Stimulated activated CD4-positive, alpha-beta T cell treated with anti-CD3 and anti-CD28 coated beads, Interleukin-15, amount 100 ng/mL, for 24 hours (primary cell): ENCODE measurements at places on chromosomes 6 and 20.

DNA sequence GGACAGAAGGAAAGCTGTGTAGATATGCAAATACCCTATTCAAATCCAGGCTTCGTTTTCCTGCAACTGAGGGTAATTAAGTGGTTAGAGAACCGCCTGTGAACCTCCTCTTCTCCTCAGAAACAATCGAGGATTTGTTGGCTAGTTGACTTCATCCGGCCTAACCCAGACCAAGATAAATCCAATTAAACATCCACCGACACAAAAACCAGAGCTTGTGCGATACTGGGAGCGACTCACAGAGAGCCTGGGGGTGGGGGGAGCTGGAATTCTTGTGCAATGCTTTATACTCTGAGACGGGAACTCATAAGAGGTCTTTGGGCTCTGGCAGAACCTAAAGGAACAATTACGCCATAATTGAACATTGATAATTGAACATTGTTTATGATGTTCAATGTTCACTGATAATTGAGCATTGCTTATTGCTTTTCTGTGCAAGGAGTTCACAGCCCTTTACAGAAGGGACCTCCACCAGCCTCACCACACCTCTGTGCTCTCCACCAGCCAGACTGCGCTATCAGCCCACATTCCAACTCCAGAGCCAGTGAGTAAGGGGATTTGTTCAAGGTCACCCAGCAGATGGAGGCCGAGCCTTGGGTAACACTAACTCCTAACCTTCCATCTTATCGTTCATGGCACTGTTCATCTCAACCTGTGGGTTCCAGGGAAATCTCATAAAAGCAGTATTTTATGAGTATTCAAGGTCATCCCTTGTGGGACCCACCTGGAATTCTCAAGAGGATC is 429.6 kb upstream of the JARID2 start:
- DNase-seq = no peak

DNA sequence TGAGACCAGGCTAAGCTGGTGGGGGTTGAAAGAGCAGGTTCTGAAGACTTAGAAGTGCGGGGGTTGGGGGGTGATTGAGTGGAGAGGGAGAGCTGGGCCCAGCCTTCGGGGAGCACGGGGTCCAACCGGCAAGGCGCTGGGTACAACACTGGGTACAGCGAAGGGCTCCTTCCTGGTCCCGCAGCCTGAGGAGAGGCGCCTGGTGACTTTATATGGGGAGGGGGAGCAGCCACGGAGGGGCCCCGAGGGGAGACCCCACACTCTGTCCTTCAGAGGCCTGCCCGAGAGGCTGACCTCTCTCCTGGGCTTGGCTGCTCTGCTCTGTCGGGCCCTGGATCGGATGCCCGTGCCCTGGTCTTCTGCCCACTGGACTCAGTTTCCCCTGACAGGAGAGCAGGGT is 10.4 kb upstream of the NTSR1 start:
- DNase-seq = no peak

DNA sequence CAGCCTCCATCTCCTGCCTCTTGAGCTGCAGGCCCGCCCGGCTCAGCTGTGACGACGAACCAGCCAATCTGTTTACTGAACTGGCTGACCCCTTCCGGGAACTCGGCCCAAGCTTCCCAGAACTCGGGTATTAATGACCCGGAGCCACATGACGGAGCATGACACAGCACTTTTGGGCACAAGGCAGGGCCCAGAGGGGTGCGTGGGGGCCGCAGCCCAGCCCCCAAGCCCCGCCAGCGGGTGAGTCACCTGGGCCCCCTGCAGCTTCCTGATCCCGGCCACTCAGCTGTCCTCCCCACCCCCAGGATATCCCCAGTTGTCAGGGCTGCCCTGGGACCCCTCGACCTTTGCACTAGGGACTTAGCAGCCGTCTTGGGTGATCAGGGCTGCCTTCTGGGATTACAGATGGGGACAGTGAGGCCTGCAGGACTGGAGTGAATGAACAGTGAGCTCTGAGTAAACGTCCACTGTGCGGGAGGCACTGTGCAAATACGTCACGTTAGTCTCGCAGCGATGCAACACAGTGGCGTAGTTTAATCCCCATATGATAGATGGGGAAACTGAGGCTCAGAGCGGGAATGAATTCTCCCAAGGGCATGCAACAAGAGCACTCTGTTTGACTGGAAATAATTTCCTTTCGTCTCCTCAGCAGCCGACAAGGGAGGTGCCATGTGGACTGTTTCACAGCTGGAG is 102.1 kb downstream of the CEBPB start:
- DNase-seq = peak; percentile 58

- DNase-seq = no peak
These were observed 122.1 kb upstream of the BCLAF1 start for GRCh38 chr6:136411453-136412354.

GRCh38 chr6:43488667-43489276 is 11.4 kb downstream of the TJAP1 start:
- DNase-seq = no peak

- DNase-seq = peak; percentile 42
These were observed 106.9 kb downstream of the IPCEF1 start for GRCh38 chr6:154249499-154250298.

DNA sequence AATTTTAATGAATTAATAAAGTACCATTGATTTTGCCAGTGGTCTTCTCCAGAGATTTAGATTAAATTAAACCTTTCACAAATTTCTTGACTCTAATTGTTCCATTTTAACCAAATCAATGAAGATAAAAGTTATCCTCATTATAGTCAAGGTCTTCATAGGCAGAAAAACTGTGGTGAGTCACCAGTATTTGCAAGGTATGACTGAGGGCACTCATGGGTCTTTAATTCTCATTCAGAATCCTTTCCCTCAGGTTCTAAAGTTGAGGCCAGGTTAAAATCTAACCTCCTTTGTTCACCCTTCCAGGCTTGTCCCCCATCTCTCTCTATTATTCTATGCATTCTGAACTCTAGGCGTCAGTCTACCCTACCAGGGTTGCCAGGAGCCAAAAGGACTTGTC is 93.9 kb downstream of the JAG1 start:
- DNase-seq = no peak

DNA sequence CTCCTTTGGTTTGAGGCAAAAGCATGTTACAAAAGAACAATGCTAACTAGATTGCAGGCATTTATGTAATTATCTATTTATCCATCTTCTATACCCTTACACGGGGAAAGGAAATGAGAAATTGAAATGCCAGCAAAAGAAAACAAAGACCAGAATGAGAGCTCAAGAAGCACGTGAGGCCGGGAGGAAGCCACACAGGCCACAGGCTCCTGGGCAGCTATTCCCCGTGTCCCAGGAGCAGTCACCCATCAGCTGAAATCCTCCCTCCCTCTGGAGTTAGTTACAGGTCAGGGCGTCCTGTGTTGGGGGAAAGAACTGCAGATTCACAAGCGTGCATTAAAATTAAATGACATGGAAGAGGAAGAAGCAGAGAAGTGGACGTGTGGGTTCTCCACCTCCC is 64.7 kb upstream of the RPS6KA2 start:
- no peak for DNase-seq

- no peak for DNase-seq
These were observed 100.6 kb downstream of the DCDC2 start for GRCh38 chr6:24257282-24257681.

DNA sequence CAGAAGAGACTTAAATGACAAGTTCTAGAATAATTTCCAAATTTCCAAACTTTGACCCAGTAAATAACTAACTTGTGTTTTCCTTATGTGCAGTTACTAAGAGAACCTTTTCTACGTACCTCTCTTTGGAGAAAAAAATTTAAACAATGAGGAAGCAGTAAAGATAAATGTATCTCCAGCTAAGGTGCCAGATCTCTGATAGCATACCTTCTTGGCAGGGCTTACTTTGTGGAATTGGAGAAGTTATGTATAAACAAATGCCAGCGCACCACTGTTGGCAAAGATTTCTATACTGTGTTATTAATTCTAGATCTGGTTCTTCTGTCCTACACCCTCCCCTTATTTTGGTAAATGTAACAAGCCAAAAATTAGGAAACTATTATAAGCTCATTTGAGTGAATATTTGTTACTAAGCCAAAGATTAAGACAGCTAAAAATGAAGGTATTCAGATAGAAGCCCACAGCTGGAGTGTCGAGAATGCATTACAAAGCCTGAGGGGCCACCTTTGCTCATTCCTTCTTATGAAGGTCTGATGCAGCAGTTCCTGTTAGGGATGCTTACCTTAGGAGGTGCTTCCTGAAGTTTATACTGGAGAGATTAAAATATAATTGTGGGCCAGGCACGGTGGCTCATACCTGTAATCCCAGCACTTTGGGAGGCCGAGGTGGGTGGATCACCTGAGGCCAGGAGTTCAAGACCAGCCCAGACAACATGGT is 373.1 kb upstream of the SOX4 start:
- no peak for DNase-seq

- DNase-seq = no peak
These were observed 49.4 kb downstream of the MCUR1 start for GRCh38 chr6:13764996-13765395.

DNA sequence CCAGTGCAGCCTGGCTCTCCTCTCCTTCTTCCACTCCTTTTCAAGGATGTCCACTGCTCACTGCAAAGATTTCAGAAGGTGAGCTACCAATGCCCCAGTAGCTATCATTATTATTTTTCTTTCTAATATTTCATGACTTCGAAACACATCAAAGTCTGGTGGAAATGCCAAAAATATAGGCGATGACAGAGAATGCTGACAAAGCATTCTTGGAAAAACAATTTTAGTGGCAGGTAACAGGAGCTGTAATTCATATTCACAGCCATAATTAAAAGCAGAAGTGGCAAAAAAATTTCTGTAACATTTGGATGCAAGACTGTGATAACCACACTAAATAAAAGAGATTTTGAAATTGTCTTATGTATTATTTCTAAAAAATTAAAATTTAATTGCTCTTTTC is 133.6 kb downstream of the RALGAPA2 start:
- no peak for DNase-seq

DNA sequence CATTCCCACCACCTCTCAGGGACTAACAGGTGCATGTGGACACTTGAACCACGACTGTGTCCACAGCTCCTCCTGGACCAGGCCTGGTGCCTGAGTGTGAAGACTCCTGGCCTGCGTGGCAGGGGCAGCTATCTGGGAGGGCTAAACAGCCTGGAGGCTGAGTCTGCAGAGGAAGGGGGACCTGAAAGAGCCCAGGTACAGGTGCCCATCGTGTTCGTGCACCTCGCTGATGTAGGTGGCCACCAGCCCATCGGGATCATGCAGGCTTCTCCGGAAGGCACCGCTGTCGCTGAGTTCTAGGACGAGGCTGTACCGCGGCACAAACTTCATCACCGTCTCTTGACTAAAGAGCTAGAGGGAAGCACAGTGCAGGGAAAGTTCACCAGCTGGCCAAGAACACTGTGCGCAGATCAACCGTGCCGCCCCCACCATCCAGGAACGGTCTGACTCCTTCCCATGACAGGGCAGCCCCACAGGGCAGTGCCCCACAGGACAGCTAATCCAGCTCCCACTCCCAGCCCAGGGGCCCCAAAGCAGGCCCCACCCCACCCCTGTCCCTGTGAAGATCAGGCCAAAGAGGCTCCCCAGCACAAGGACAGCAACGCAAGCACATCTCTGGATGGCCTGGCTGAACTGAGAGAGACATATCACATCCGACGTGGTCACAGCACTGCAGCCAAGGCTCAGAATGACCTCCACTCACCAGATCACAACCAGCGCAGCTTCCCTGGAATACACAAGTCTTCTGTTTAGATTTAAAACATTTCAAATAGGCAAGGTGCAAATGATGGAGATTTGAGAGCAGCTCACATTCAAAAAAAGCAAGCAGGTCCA is 14.8 kb downstream of the CST7 start:
- no peak for DNase-seq

DNA sequence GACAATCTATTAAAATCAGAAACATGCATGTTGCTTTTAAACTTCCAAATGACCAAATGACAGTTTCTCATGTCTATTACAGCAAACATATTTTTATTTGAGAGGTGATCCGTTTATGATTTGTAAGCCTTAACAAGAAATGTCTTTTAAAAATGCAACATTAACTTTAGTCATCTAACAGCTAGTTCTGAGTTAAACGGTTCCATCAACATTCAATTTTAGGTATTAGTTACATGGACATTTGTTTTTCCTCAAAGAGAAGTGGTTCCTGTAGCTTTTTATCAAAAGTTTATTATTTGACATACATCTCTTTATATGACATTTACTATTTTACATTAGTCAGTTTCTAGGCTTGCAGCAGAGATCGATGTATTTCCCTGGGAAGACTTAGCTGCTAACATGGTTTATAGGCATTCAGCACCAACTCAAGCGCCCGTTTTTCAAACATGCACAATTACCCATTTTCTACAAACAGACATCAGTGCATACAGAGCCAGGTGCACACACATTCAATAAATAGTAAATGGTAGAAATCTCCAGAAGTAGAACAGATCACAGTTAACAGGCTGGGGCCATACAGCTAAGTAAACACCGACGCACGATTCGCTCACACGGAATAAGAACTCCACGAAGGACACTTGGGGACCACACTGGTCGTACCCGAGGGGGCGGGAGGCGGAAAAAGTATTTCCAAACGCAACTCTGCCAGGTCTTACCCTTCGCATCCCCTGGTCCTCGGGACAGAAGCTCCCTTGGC is 882 bp downstream of the CNR1 start:
- no peak for DNase-seq

GRCh38 chr6:81900616-81901015 is 148.1 kb upstream of the TENT5A start:
- no peak for DNase-seq

GRCh38 chr6:49639177-49639817 is 2.7 kb upstream of the RHAG start:
- no peak for DNase-seq

GRCh38 chr6:90190752-90191395 is 105.8 kb downstream of the BACH2 start:
- DNase-seq = no peak

GRCh38 chr6:92723390-92723931 is 695.9 kb downstream of the EPHA7 start:
- DNase-seq = no peak

- DNase-seq = no peak
These were observed 131.9 kb downstream of the GJA10 start for GRCh38 chr6:90026216-90026615.

DNA sequence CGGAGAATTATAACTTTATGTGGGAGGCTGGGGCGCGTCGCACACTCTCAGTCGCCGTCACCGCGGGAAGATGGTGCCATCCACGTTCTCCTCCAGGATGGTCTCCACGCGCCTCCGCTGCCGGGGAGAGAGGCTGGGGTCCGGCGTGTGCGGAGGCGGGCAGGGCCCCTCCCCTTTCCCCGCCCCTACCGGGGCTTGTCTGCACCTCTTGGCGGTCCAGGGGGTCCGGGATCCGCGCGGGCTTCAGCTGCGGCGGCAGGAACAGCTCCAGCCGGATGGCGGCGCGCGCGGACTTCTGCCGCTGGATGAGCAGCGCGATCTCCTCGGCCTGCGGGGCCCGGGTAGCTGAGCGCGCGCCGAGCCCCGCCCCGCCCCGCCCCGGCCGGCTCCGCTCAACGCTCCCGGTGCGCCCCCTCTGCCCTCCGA is 807 bp downstream of the LKAAEAR1 start:
- peak; percentile 85 for DNase-seq
